Tibial artery (tissue), 4 donors: ENCODE measurements at places on chromosomes 13 and 19.

DNA sequence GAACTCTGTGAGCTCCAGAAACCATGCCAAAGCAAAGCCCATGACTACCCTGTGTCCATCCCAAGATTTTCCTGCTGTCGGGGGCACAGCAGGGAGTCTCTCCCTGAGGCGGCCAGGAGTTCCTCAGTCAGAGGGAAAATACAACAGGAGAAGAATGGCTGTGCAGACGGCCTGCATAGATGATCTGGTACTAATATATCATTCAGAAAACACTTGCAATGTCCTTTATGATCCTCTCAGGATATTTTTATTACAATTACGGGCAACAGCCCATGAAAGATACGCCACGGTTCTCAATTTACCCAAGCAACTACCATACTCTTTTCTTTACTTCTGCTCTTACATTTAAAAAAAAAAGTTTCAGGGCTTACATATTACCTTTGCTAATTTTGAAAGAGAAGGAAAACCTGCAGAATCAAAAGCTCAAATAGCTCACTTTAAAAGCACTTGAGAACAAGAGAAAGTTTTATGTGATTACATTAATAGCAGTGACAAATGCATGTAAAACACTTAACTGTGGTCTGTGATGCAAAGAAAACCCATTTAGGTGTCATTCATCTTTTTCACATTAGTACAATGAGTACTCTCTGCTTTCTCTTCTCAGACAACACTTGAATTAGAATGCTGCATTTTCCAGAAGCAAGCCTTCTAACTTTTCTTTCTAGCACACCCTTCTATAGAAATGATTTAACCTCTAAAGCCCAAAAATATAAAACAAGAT lies 460.8 kb downstream of the KLF5 start:
- H3K4me3 ChIP-seq = no peak overlapping the region
- H3K36me3 ChIP-seq = no peaks in the 10 kb centered on the region
- H3K27ac ChIP-seq = no peak overlapping the region
- H3K4me1 ChIP-seq = no peaks in the 10 kb centered on the region
- H3K27me3 ChIP-seq = no peaks in the 10 kb centered on the region
- no peak for DNase-seq

- no peaks in the 10 kb centered on the region for H3K36me3 ChIP-seq
- H3K27ac ChIP-seq = no peak overlapping the region
- no peak for DNase-seq
- peaks cover 27% of the 10 kb centered on the region for H3K27me3 ChIP-seq
- no peak overlapping the region for H3K4me3 ChIP-seq
Observed at GRCh38 chr19:51123381-51123800, 1.3 kb upstream of the SIGLEC9 start.

DNA sequence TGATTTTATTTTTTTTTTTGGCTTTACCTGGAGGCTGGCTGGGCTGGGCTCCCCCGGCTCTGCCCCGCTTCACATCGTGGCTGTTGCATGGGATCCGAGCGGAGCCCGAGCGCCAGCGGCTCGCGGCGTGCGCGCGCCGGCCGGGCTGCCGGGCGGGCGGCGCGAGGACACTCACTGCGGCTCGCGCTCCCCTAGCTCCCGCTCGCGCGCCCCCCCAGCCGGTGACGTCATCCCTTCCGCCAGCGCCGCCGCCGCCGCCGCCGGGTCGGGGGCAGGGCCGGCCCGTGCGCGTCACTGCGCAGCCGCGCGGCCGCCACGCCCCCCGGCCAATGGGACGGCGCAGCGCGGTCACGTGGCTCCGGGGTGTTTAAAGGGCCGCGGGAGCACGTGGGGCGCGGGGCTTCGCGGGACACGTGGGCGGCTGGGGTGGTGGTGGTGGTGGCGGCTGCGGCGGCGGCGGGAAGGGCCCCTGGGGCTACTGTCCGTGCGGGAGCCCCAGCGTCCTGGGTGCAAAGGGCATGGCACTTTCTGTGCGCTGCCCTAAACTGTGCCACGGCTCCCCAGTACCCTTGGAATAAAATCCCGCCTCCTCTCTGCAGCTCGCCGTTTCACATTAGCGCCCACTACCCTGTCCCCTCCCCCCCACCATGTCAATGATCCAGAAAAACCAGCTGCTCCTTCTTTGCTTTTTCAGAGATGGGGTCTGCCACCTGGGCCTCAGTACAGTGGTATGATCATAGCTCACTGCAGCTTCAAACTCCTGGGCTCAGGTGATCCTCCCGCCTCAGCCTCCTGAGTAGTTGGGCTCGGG lies at the start of gene PTPRS:
Gene PTPRS, minus strand, starts transcription at position 176 of the 811 bp plus-strand sequence. CDS start 54,672 bp downstream, outside the sequence.
- peaks cover 26% of the 10 kb centered on the region for H3K4me1 ChIP-seq
- H3K27ac ChIP-seq = no peak within 1 kb of the TSS
- DNase-seq = peak; percentile 76
- H3K36me3 ChIP-seq = no peaks in the 10 kb centered on the region
- H3K27me3 ChIP-seq = peaks cover 67% of the 10 kb centered on the region

- DNase-seq = no peak
- H3K36me3 ChIP-seq = peaks cover 100% of the 10 kb centered on the region
- no peaks in the 10 kb centered on the region for H3K27me3 ChIP-seq
- no peak overlapping the region for H3K4me3 ChIP-seq
Observed at GRCh38 chr19:16520986-16521624, 21.1 kb downstream of the CHERP start.

DNA sequence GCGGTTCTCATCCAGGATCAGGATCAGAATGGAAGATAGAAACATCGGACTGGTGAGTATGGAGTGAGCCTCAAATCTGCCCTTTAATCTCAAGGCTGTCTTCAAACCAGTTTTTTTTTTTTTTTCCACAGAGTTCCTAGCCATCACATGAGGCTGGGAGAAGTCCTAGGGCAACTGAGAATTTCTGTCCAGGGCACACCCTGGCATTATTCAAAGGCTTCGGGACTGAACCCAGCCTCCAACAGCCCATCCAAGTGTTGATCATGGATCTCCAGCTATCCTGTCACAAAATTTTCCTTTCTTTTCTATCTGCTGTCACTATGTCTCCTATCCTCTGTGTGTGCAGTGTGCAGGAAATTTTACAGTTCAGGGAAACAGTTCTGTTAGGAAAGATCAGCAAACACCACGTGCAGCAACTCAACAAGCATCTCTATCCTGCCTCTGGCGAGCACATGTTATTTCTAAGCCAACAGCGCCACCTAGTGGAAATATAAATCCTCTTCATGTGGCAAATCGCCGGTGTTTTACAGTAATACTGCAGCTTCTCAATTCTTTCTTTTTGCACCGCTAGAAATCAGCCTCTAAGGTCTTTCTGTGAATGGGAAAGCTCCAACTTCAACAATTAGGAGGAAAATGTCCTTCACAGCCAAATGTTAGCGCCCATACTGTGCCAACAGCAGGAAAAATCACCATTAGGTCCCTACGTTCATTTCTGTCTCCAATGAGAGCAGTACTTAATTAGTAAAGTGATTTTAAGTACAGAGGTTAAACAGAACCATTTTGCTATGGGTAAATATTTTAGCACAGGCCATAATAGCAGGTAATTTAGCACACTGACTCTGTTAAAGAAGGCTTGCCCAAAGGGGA lies 21.4 kb upstream of the ZNF181 start:
- H3K27me3 ChIP-seq = no peaks in the 10 kb centered on the region
- no peak overlapping the region for H3K27ac ChIP-seq
- H3K4me3 ChIP-seq = no peak overlapping the region
- peak; percentile 36 for DNase-seq

DNA sequence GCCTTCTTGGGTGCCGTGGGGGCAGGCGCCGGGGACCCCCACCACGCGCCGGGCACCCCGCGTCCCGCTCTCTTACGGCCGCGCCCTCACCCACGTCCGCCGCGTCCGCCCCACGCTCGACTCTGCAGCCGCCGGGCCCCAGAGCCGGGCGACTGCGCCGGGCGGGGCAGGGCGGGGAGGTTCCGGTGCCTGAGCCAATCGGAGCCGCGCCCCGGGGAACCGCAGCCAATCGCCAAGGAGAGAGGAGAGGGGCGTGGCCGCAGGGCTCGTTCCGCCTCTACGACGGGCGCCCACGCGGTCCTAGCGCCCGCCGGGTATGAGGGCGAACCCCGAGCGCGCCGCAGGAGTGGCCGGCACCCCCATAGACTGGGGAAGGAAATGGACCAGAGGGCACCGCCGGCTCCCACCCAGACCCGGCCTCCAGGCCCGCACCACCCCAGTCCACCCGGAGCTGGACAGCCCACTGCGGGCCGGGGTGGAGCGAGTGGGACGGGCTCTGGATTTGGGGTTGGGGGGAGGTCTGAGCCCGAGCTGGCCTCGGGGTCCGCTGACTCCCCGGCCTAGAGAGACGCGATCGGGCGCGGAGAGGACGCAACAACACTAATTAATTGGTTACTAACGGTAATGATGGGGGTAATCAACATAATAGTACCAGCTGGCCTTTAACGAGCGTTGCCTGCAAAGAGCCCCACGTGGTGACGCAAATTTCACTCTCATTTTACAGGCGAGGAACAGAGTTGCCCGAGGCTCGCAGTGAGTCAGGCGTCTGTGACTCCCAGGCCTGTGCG lies at the start of gene MFSD12:
Gene MFSD12, minus strand, starts transcription at position 126 of the 788 bp plus-strand sequence. CDS start 183 bp downstream, outside the sequence.
- no peaks in the 10 kb centered on the region for H3K27me3 ChIP-seq
- DNase-seq = peak; percentile 92
- peaks cover 22% of the 10 kb centered on the region for H3K4me1 ChIP-seq
- H3K4me3 ChIP-seq = peak within 1 kb of the TSS; percentile 74

GRCh38 chr19:33350538-33351309 lies 22.8 kb upstream of the CEBPG start:
- no peaks in the 10 kb centered on the region for H3K27me3 ChIP-seq
- H3K4me3 ChIP-seq = no peak overlapping the region
- peak; percentile 67 for DNase-seq
- peaks cover 4% of the 10 kb centered on the region for H3K4me1 ChIP-seq
- no peaks in the 10 kb centered on the region for H3K36me3 ChIP-seq
- H3K27ac ChIP-seq = no peak overlapping the region

DNA sequence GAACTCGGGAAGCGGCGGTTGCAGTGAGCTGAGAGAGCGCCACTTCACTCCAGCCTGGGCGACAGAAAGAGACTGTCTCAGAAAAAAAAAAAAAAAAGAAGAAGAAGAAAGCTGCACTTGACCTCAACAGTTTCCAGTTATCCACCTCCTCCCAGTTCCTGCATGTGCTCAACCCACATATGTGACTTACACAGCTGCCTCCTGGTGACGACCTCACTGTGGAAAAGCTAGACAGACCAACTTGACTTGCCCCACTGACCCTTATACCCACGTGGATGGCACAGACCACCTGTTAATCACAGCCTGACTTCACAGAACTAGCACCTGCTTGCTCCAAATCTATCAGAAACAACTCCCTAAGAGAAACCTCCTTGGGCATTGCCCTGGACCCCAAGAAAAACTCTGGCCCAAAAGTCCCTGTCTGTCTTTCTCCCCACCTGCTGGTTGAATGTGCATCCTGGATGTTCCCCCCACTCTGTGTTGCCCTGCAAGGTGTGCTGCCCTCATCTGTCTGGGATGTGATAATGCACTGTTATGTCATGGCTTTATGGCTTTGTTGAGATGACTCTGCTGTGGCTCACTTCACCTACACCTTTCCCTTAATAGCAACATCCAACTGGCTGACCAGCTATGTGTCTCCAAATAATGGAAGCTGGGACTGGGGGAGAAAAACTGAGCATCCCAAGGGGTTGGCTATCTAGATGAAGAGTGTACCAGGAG lies 2.8 kb downstream of the ZNF20 start:
- DNase-seq = no peak
- no peaks in the 10 kb centered on the region for H3K27me3 ChIP-seq
- H3K4me1 ChIP-seq = peaks cover 13% of the 10 kb centered on the region
- peaks cover 55% of the 10 kb centered on the region for H3K36me3 ChIP-seq

DNA sequence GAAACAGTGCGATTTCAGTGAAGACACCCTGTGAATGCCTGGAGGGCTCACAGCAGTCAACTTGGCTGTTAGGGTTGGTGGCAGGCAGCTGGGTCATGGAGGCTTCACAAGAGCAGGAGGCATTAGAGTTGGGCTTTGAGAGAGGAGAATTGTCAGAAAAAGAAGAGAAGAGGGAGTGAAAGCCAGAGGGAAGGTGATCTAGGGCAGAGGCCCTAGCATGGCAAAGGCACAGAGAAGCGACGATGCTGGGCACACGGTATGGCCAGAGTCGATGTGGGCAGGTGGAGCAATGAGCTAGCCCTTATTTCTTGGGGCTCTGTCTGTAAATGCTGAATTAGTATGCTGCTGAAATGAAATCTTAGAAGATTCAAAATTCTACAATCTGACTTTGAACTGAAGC lies 52.6 kb upstream of the OLFM4 start:
- H3K36me3 ChIP-seq = no peaks in the 10 kb centered on the region
- H3K27me3 ChIP-seq = no peaks in the 10 kb centered on the region
- no peak overlapping the region for H3K4me3 ChIP-seq
- no peaks in the 10 kb centered on the region for H3K4me1 ChIP-seq

- no peaks in the 10 kb centered on the region for H3K36me3 ChIP-seq
- no peaks in the 10 kb centered on the region for H3K27me3 ChIP-seq
- H3K27ac ChIP-seq = no peak overlapping the region
- H3K4me3 ChIP-seq = no peak overlapping the region
Observed at GRCh38 chr13:23744315-23744714, 144.9 kb downstream of the MIPEP start.

DNA sequence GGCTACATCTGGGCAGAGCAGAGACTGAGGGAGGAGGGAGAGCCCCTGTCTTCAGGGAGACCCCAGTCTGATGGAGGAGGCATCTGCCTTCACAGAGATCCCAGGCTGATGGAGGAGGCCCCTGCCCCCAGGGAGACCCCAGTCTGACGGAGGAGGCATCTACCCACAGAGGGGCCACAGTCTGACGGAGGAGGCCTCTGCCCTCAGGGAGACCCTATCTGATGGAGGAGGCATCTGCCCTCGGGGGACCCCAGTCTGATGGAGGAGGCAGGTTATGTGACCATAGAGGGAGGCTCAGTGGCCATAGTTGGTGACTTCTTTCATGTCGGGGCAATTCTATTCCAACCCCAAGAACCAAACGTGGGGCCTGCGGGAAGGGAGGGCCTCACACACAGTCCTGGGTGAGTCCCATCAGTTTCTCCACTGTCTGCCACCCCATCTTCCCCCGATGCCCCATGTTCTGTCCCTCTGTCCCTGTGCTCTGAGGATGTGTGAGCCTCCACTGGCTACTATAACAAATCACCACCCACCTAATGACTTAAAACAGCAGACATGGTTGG lies 14.3 kb downstream of the MISP start:
- no peak overlapping the region for H3K4me3 ChIP-seq
- H3K36me3 ChIP-seq = no peaks in the 10 kb centered on the region
- peaks cover 10% of the 10 kb centered on the region for H3K4me1 ChIP-seq
- no peak overlapping the region for H3K27ac ChIP-seq

- H3K27me3 ChIP-seq = no peaks in the 10 kb centered on the region
- peaks cover 3% of the 10 kb centered on the region for H3K4me1 ChIP-seq
- H3K27ac ChIP-seq = peak overlapping the region; percentile 94
- H3K36me3 ChIP-seq = no peaks in the 10 kb centered on the region
Observed at GRCh38 chr19:46863818-46864629, 3.2 kb downstream of the ARHGAP35 start.

GRCh38 chr19:54203151-54203611 lies 2.5 kb downstream of the RPS9 start:
- H3K4me1 ChIP-seq = peaks cover 45% of the 10 kb centered on the region
- peaks cover 36% of the 10 kb centered on the region for H3K36me3 ChIP-seq
- no peaks in the 10 kb centered on the region for H3K27me3 ChIP-seq
- no peak overlapping the region for H3K27ac ChIP-seq

- no peak overlapping the region for H3K4me3 ChIP-seq
- no peaks in the 10 kb centered on the region for H3K36me3 ChIP-seq
- H3K27ac ChIP-seq = no peak overlapping the region
- H3K27me3 ChIP-seq = no peaks in the 10 kb centered on the region
Observed at GRCh38 chr13:93289053-93289452, 62.4 kb downstream of the GPC6 start.
